ENCODE measurements at places on chromosomes 4 and X.
A peak's percentile ranks its signal among the peaks of the same experiment; 100 is the strongest.

GRCh38 chr4:66197451-66197850, 527.2 kb upstream of the EPHA5 start:
- no peak for DNase-seq

GRCh38 chrX:118726396-118726795, 1.0 kb upstream of the IL13RA1 start:
- no peak for DNase-seq

DNA sequence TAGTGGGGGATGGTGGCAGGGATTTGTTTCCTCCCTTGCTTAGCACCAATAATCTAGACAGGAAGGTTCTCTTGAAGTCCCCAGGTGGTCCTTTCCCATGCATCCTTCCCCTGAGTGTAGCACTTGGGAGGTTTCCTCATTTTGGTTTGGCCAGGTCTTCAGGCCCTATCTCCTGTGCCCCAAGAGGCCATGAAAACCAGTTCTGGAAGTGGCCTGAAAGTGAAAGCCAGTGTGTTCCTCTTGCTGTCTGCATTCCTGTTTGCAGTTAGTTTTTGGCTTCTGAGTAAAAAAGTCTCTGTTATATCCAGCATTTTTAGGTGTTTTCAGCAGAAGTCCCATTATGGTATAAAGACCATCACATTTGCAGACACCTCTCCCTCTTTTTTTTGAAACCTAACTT, 59.5 kb downstream of the MTM1 start:
- no peak for DNase-seq

DNA sequence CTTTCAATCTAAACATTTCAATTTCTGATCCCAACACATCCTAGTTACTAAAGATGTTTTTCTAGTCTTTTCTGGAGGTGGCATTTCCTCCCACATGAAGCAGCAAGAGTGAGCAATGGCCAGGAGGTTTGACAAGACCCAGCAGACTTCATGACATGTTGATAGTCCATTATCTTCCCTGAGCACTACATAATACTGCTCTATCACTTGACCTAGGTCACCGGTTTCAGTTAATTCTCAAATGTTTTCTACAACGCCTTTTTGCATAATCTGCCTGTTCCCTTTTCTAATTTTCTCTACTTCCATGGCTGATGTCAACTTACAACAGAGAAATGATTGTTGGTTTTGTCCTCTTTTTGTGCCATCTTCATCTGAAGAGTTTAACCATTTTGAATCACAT, 62.0 kb upstream of the GPRIN3 start:
- no peak for DNase-seq

- DNase-seq = no peak
Observed at GRCh38 chr4:152232271-152232670, 303.6 kb downstream of the FBXW7 start.

GRCh38 chrX:53266914-53267313, 14.5 kb downstream of the IQSEC2 start:
- DNase-seq = no peak

DNA sequence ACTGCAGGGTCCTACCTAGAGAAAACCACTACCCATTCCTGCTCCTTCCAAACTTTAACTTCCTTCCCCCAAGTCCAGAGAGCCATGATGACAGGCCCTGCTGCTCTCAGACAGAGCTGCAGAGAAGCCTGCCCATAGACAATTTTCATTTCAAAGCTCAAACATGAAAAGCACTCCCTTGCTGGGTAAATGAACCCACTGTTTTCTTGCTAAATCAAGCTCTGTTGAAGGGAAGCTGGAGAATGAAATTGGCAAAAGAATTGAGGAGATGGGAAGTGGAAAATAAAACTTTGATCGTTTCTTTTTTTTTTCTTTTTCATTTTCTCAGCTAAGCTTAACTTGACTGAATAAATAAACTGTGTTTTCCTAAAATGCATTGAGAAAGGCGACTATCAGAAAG, 331.1 kb upstream of the CPEB2 start:
- no peak for DNase-seq

DNA sequence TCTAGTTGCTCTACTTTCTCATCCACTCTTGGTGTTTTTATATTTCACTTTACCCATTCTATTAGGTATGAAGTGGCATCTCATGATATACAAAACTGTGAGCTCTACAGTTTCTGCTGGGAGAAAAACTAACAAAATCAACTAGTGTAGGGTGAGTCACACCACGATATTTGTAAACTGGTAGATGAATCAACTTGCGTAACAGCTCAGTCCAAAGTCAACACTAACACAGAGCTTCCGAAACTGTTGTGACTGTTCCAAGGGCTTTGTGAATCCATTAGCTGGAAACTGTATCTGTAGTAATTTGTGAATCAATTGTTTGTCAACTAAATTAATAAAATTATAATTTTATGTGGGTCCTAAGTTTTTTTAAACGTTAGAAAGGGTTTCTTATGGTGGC, 119.8 kb upstream of the TSPAN5 start:
- no peak for DNase-seq

- no peak for DNase-seq
Observed at GRCh38 chr4:121711263-121712000, 14.7 kb upstream of the ANXA5 start.

DNA sequence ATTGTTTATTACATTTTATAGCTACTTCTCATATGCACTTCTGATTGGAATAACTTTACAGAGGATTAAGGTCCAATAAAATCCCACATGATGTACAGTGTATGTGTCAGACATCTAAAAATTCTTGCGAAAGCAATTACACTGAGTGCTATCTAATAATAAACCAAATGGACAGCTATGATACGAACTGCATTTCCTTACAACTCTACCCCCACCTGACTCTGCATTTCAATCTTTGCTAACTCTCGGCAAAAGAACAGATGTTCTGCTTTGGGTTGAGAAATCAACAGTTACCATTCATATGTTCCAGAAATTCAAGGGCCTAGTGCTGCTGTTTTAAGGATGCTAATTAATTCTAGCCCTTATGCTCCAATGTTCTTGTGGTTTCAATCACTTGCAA, 287.9 kb upstream of the NOCT start:
- no peak for DNase-seq

DNA sequence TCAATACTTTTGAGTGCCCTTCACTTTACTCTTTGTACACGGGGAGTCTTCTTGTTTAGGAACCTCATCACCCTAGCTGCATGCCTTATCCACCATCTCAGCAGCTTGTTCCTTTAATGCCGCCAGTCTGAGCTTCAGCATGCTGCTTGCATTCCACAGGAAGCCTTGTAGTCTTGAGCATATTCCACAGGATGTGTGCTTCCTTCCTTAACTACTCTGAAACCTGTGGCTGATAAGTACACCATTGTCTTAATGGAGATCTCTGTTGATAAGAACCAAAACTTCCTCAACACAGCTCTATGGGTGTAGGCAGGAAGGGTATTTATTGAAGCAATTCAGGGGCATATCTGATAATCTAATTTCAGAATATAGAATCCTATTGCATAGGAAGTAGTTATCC, 24.4 kb upstream of the CCNI start:
- no peak for DNase-seq

DNA sequence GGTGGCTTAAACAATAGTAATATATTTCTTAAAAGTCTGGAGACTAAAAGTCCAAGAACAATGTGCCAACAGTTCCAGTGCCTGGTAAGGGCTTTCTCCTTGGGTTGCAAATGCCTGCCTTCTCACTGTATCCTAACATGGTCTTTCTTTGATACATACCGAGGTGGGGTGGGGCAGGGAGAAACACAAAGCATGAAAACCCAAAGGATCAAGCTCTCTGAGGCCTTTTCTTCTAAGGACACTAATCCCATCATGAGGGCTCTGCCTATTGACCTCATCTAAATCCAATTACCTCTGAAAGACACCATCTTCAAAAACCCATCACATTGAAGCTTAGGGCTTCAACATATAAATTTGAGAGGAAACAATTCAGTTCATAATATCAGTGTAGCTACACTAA, 311.3 kb downstream of the GRID2 start:
- no peak for DNase-seq

DNA sequence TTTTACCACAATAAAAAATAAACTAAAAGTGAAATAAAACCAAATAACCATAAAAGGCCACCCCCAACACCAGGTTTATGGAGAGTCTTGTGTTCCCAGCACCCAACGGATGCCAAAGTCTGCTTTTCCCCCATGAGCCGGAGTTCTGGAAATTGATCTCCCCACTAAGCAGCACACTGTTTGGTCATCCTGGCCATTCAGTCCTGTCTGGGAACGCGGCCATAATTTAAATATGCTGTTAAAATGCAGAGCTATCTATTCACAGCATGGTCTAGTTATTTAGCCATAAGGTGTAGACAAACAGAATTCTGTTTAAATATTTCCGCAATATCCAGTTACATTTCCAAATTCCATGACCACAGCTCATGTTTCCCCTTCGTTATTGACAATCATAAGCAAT, 129.6 kb upstream of the TBL1X start:
- DNase-seq = no peak

DNA sequence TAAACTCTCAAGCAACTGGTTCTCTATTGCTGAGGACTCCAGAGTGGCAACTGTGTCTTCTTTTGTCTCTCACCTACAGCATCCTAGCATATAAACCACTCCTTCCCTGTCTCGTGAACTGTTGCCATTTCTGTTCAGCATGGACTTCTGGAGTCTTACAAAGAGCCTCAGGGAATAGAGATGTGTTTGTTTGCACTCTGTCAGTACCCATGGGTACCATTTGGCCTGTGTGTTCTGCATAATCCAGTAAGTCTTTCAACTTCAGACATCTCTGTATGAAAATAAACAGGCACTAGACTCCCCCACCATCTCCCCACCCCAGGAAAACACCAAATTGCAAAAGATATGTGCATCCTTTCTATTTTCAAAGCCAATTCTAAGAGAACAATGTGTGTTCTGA, 1351.6 kb upstream of the PABPC4L start:
- DNase-seq = no peak

DNA sequence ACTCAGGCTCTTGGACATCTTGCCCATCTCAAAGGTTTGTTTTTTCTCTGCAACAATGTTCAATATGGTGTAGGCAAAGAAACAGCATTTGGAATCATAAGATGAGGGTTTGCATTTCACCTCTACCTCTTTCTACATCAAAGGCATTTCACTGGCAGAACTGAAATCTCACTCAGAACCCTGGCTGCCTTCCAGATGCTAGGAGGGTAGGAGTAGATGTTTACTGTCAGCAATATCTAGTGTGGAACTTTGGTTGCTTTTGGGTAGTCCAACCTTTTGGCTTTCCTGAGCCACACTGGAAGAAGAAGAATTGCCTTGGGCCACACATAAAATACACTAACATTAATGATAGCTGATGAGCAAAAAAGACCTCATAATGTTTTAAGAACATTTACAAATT, 297.0 kb upstream of the KLF3 start:
- no peak for DNase-seq

- DNase-seq = peak; percentile 0
Observed at GRCh38 chrX:11423362-11423818, 130.2 kb downstream of the AMELX start.

- DNase-seq = peak; percentile 61
Observed at GRCh38 chrX:104112326-104112951, at the start of gene ZCCHC18. TSS of gene ZCCHC18 (plus strand) at chrX:104112523. CDS start at chrX:104114112, 1,589 bp downstream.

DNA sequence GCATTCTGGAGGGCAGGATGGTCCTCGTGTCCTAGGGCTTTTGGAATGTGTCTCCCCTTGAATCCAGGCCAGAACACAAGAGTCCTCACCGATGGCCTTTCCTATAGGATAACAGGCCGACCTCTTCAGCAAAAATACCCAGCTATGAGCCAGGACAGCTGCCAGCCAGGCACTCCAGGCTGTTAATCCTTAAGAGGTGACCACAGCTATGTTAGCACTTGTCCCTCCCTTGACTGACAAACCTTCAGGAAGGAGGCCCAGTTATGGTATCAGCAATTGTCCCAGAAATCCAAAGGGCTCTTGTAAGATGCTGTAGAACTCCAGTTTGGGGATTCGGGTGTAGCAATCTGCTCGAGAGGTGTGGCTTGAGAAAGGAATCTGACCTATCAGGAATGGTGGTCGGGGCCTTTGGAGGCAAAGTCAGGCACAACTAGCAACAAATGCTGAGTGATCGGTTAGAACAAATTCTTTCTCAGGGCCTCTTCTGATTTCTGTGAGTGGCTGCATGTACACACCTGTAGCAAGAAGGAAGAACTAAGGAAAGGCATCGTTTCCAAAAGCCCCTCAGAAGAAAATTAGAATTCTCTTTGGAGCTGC, 54.6 kb downstream of the PTCHD1 start:
- no peak for DNase-seq

DNA sequence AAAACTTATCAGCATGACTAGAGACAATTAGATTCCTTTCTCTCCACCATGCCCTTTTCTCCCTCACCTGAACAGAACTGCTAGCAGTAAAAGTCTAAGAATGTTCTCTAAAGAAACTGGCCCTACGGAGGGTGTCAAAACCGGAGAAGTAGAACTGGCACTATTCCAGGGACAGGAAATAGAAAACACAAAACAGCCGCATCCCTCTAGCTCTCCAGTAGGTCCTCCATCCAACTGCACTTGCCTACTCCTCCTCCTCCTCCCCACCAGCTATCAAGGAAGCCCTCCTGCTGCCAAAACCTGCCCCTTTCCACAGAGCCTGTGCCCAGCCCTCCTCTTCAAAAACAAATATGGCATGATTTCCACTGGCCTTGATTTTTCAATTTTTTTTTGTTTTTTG, 28.4 kb downstream of the FUNDC1 start:
- DNase-seq = no peak

- no peak for DNase-seq
Observed at GRCh38 chr4:23884261-23884660, 5.6 kb downstream of the PPARGC1A start.

- DNase-seq = no peak
Observed at GRCh38 chr4:135282676-135283075, 1081.1 kb upstream of the PABPC4L start.

DNA sequence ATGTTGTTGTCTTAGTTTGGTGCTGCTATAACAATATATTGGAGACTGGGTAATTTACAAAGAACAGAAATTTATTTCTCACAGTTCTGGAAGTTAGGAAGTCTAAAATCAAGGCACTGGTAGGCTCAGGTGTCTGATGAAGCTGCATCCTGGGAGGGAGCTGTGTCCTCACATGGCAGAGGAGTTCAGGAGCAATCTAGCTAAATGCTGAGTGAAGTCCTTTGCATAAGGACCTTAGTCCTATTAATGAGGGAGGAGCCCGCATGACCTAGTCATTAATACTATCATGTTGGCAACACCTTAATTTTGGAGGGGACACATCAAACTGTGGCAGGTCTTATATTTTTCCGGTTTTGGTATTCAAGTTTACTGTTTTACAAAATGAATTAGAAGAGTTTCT, 36.0 kb upstream of the NSUN7 start:
- DNase-seq = no peak

GRCh38 chr4:92129408-92129994, 174.3 kb upstream of the GRID2 start:
- DNase-seq = no peak

DNA sequence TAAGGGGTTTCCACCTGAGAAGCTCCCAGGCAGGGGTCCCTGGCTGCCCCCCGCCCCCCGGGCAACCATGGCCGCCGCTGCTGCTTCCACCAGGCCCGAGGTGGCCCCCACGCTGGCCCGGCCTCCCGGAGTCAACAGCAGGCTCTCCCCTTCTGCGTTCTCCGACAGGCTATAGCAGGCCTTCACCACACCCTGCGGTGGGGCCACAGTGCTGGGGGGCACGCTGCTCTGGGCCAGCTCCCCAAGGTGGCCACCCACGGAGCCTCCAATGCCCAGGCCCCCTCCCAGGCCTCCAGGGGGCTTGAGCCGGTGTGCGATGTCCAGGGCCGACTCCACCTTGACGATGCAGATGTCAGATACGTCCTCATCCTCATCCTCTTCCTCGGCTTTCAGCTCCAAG, 72.5 kb downstream of the UBE2K start:
- DNase-seq = no peak

- no peak for DNase-seq
Observed at GRCh38 chr4:106650701-106651100, 282.1 kb upstream of the GIMD1 start.

Measured in NK-92 treated with Interleukin-12 subunit alpha and Interleukin-12 subunit beta, amount 100 ng/mL, for 24 hours (cell line).